Posterior vena cava (tissue), 2 donors: ENCODE measurements at places on chromosomes 1 and 21. TPM values are rescaled to one million over a fixed set of nuclear protein-coding genes. Genes with fewer than 3 reads are reported as not detected.

The PDZK1 gene
- 0.29 TPM for total RNA-seq

The IFI16 gene
- 99.0 TPM for total RNA-seq

The HSD3B2 gene
- not detected for total RNA-seq

The AP4B1 gene
- 20.0 TPM for total RNA-seq

The APCS gene
- not detected for total RNA-seq

The MCOLN3 gene
- total RNA-seq = 0.46 TPM

The HLCS gene
- 18.2 TPM for total RNA-seq

The DHDDS gene
- 43.3 TPM for total RNA-seq

The TTLL7 gene
- 47.0 TPM for total RNA-seq

The C8A gene
- total RNA-seq = not detected

The FAAH gene
- 2.2 TPM for total RNA-seq

The KIRREL1 gene
- 68.9 TPM for total RNA-seq

The NTNG1 gene
- total RNA-seq = 0.76 TPM

The LCE3E gene
- not detected for total RNA-seq

The THEMIS2 gene
- total RNA-seq = 34.7 TPM

The FCMR gene
- total RNA-seq = 3.3 TPM

The OR10J1 gene
- total RNA-seq = not detected

The OR2T29 gene
- not detected for total RNA-seq

The TIMM17A gene
- 38.8 TPM for total RNA-seq

The C1QA gene
- 72.6 TPM for total RNA-seq

The REN gene
- not detected for total RNA-seq
